ENCODE measurements at places on chromosomes 1 and 21.

GRCh38 chr21:37800057-37800455 lies 116.2 kb downstream of the KCNJ6 start:
- no peak for DNase-seq

GRCh38 chr1:168082008-168082876 lies 54.5 kb downstream of the GPR161 start:
- peak; percentile 56 for DNase-seq

DNA sequence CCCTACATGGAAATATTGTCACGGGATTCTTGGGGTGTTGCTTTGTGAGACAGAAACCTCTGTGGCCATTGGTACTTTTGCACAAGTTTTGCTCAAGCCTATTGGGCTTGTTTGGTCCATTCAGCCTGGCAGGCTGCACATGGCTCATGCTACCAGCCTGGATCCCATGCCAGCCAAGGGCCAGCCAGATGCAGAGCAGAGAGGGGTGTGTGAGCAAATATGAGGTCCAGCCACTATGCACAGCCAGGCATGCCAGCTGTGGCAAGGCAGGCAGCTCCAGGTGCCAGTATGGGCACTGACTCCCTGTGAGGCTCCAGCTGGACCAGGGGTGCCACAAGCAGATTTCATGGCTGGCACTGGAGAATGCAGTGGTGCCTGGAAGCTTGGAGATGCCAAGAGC lies 6.7 kb upstream of the CHD1L start:
- no peak for DNase-seq

- DNase-seq = no peak
These were observed 1.6 kb downstream of the PALMD start for GRCh38 chr1:99647490-99647889.

GRCh38 chr1:234893359-234893724 lies 235.3 kb downstream of the TOMM20 start:
- DNase-seq = no peak

GRCh38 chr1:22018583-22019559 lies 17.4 kb downstream of the CELA3A start:
- DNase-seq = peak; percentile 99

DNA sequence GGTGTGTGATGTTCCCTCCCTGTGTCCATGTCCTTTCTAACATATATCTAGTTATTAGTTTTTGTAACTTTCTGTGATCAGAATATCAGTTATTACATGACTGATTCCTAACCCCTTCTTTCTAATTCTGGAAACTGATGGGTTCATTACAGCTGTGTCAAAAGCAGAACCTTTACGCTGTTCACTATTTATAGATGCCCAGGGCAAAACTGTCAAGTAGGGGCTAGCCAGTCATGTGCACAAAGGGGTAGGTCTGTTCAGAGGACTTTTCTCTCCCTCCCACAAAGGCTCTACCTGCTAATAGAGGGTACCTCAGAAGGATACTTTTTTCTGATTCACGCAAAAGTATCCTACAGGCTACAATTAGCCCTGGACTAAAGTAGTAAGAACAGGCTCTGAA lies 79.2 kb downstream of the NRDC start:
- DNase-seq = peak; percentile 36

DNA sequence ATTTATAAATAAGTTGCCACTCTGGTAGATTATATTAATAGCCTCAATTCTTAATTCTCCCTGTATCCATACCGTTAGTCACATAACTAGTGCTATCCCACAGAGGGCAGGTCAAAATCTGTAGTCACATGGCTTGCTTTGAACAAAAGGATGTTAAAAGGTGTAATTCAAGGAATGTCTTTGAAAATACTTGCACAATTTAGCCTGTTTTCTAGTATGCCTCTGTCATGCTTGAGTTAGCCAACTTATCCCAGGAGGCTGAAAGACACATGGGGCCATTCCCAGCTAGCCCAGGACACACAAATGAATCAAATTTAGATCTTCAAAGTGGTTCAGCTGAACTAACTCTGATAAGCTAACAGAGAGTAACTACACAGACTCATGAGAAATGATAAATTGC lies 758.5 kb upstream of the NEGR1 start:
- DNase-seq = no peak

Data from MV-4-11 (cell line).